ENCODE measurements at places on chromosomes 3 and 15.
A peak's percentile ranks its signal among the peaks of the same experiment; 100 is the strongest.

DNA sequence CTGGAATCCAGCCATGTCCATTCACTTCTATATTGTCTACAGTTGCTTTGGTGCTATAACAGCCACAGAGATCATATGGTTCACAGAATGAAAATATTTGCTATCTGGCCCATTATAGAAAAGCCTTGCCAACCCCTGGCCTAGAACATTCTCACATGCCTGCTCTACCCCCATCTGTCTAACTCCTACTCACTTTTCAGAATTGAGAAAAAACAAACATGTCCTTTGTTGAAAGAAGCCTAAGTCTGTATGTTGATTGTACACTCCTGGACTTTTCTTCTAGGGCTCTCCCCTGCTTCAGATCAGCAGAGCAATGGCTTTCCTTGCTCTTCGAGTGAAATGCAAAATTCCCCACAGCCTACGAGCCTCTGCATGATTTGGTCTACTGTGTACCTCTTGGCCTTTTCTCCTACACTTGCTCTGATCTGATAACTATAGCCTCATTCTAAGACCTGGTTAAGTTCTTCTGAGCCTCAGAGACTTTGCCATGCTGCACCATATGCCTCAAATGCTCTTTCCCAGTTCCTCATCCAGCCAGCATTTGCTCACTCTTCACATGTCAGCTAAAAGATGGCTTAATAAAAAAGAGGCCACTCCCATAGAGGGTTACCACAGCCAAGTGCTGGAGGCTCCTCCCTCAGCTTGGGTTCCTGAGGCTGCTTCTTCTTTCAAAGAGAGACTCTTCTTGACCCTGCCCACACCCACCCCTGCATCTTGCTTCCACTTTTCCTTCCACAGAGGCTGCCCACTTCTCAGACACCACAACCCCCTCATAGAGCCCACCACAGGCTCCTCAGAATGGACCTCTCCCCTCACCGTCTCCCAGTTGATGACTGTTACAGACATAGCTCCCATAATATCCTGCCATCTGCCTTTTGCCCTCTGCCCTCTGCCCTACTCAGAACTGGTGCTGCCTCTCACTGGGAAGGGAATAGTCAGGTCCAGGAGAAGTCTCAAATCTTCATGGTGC is 22.9 kb upstream of the DCLK3 start:
- DNase-seq, result no peak

DNA sequence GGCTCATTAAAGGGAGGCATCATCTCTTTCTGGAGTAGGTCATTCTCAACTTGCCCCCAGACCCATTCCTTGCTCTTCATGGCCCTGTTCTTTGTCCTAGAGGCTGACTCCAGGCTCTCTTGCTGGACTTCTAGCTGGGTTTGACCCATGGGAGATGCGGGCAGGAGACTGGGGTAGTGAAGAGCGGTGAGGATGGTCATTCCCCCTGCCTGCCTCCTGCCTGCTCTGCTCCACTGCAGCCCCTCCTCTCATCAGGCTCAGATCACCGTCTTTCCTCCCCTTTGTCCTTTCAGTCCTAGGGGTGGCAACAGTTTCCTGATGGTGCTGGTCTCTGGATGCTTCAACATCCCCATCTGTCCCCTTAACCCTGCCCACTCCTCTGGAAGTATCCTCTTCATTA is 170.9 kb downstream of the ABHD5 start:
- no peak for DNase-seq

- DNase-seq, result no peak
These were observed 109.8 kb downstream of the IL12A start for GRCh38 chr3:160098261-160098908.

DNA sequence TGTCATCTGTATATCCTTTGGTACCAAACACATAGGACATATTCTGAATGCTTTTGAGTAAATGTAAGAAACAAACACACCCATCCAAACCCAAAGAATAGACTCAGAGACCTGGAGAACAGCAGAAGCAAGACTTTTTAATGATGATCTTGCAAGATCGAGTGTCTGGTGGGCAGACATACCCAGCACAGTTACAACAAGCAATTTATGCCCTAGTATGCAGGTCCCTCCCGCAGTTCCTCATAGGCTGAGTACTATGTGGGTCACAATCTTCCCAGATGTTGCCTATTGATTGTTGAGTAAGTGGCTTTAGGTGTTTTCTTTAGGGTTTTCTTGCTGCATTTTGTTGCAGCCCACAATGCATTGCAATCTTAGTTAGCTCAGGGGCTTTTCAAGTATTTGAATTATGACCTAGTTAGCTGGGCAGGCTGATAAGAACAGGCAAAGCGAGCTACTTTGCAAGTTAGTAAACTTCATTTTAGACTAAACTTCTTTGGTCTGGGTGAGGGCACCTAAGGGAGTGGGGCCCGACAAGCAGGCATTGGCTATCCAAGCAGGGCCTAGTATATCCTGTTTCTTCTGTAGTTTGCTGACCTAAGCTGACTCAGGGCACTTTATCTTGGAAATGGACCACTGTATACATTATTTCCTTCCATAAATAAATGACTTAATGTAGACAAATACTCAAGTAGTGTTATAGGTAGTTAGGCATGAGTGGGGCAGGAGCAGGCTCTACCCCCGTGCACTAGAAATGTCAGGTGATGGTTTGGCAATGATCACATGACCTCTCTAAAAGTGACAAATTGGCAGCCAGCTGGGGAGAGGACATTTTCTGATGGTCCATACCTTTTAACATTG is 87.3 kb upstream of the LIPC start:
- peak; percentile 53 for DNase-seq

Measured in DMS53 (cell line).